ENCODE measurements at places on chromosomes 1 and 21.

GRCh38 chr1:1943834-1944570 is 24.9 kb upstream of the TMEM52 start:
- DNase-seq: no peak

DNA sequence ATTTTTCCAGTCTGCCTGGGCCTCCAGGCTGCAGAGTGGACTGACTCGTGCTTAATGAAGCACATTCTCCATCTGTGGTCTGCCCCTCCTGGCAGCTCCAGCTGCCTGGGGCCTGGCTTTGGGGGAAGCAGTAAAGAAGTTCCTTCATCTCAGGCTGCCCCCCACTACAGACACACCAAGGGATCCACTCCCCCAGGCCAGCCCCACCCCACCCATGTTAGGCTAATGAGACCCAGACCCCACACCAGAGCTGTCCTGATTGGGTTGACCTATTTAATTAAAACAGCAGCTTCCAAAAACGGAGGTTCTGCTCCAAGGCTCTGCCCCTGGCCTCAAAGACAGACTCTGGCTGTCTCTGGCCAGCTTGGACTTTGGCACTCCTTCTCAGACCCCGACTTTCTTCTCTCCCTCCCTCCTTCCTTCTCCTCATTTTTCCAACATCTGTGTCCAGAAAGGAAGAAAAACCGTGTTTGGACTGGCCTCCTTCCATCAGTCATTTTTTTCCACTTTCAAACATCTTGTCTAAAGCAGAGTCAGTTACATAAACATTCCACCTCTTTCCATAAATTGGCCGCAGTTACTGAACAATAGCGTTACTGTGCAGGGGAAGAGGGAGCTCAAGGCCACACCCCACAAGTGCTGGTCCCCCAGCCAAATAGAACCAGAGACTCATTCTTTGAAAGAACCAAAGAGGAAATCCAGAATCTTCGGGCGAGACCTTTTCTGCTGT is 29.7 kb downstream of the SERTAD4 start:
- peak; percentile 55 for DNase-seq

GRCh38 chr1:12275370-12275769 is 45.5 kb downstream of the VPS13D start:
- no peak for DNase-seq

DNA sequence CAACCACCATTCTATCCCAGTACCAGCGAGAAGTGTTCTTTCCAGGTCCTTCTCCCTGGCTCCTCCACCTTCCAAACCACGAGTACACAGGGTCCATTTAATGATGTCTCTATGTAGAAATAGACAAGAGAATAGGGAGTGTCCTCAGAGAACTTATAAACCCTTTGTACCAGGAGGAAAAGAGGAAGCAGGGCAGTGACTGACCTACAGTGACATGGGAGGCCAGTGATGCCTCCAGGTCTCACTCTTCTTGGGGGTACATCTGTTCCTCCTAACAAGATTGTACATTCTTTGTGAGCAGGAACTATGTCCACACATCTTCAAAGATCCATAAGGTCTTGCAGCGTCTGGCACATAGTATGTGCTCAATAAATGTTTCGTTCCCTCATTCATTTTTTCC is 18.7 kb upstream of the FMOD start:
- DNase-seq: no peak

DNA sequence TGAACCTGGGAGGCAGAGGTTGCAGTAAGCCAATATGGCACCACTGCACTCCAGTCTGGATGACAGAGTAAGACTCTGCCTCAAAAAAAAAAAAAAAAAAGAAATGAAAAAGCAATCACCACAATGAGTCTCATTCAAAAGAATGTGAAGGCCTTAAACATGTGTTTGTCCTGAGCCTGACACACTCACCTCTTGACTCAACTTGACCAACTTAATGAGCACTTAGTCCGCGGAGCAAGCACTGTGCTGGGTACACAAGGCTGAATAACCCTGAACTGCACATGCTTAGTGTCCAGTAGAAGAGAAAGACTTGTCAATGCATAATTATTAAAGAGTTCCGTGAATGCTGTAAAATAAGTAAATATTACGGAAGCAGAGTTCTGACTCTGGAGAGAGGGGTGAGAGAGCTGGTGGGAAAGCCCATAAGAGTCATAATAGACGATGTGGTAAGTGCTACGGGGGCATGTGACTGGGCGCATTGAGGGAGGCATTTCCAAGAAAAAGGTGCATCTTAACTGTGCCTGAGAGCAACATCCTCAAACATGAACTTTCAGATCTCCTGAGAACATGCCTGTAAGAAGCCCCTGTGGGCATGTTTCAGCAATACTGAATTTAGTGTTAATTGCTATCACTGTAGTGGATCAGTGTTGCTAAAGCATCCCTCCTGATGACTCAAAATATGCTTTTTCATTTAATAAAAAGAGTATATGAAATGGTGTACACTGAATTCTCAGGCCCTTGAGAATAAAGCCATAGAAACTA is 27.2 kb downstream of the MCOLN2 start:
- no peak for DNase-seq

DNA sequence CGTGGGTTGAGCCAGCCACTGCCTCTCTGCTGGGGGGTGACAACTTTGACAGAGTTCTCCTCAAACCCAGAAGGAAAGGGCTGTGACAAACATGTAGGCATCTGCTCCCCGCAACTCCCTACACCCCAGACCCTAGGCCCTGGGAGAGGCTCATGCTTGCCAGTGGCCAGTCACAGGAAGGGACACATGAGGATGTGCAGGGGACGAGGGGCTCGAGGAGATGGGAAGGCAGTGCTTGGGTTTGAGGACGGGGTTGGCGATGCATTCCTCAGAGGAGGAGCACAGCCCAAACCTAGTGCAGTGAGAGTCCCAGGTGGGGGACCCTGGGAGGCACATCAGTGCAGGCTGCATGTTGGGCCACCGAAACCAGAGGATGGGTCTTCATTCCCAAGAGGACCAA is 62.1 kb downstream of the STUM start:
- no peak for DNase-seq

GRCh38 chr1:14292520-14292919 is 306.0 kb upstream of the KAZN start:
- no peak for DNase-seq

DNA sequence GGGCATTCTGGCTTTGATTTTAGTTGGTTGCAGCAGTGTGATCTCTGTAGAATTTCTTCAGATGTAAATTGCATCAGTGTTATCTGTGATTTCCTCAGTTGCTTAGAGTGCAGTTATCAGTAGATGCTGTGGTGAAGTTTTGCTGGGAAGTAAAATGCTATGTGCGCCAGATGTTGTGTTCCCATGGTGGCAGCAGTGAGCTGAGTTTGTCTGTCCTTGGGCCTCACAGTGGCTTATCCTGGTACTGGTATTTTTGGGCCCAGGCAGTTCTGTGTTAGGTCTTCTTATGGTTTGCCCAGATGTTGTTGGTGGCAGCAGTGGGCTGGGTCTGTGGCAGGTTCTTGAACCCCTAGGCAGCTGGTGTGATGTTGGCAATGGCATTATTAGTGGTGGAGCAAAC is 1242.1 kb downstream of the PLA2G4A start:
- no peak for DNase-seq

DNA sequence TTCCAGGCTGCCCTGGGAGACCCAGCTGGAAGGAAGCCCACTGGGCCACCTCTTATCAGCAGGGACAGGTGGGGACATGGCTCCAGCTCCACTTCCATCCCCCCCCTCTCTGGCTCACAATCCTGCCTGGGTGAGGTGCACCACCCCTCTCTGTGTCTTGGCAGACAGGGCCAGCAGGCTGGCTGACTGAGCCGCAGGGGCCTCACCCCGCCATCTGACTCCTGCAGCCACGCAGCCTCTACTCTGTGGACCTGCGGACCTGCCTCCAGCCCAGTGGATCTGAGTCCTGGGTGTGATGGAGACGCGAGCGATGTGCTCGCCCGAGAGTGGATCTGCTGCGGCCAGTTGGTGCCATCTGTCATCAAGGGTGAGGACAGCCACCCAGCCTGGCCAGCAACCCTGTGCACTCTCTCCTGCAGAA is 30.1 kb downstream of the RCC2 start:
- no peak for DNase-seq

DNA sequence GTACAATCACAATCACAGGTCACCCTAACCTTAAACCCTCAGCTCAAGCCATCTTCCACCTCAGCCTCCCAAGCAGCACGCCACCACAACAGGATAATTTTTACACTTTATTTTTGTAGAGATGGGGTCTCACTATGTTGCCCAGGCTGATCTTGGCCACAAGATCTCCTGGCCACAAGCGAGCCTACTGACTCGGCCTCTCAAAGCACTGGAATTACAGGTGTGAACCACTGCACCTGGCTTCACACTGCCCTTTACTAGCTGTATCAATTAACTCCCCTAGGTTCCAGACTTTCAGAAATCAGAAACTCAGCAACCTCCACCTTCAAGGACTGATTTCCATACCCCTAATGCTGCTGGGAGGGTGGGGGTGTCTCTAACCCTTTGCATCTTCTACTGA is 37.0 kb downstream of the NUP133 start:
- DNase-seq: no peak

DNA sequence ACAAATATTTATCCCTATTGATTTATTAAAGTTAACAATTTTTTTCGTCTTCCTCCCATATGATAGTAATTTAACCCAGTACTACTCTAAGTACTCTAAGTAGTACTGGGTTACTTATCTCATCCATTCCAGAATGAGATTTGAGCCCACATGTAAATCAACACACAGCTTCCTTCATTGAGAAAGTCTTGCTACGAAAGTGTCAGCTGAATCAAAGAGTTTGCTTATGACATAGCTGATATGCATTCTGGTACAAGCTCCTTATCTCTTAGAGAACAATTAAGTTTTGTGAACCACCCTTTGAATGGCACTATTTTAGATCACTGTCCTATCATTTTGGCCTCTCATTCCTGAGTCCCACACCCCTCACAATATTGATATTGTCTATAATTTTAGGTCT is 2.4 kb upstream of the SLC44A3 start:
- no peak for DNase-seq

DNA sequence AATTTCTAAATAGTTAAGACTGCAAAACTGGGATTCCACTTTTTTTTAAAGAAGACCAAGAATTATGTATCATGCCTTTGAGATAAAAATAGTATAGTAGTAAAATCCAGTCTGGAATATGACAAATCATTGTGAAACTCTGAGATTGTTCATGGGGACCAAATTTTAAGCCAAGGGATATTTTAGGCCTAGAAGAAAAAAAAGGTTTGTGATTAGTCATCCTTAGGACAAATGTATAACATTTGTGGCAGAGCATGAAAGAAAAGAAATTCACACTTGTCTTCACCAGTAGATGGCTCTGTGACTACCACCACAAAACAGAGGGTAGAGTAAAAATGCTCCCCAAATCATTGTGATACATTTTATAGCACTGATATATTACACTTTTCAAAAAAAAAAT is 226.1 kb downstream of the KCTD3 start:
- DNase-seq: peak; percentile 80

- no peak for DNase-seq
These were observed 206.2 kb upstream of the PTBP2 start for GRCh38 chr1:96515430-96515829.

- DNase-seq: no peak
These were observed 41.9 kb downstream of the WNT9A start for GRCh38 chr1:227905573-227906487.

DNA sequence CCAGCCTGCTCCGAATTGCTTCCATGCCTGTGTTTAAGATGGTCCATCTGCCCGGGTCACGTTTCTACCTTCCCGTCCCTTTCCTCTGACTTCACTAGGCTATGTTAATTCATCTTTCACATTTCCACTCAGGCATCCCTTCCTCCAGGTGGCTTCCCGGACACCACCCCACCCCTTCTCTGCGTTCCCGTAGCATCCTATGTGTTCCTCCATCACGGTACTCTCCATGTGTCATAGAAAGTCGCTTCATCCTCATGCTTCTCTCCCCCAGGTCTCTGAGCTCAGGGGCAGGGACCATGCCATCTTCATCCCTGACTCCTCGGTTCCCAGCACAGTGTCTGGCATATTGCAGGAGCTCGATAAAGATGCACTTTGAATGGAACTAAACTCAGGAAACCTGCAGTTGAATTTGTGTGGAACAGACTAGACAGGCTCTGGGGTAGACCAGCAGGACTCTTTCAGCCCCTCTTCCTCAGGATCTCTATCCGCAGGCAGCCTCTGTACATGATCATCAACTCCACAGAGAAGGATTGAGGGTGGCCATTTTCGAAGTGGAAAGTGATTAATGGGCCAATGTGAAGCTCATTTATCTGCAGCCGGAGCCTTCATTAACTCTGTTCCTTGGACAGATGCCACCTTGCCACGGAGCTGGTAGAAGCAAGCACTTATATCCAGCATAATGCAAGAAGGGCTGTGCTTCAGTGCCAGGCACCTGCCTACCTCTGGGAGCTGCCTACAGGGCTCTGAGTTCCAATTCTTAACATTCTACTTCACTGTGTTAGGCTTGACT is 9.1 kb downstream of the C1orf226 start:
- DNase-seq: no peak

GRCh38 chr1:162008799-162009198 is 14.9 kb downstream of the OLFML2B start:
- no peak for DNase-seq

GRCh38 chr1:15668089-15668754 is 15.9 kb upstream of the PLEKHM2 start:
- no peak for DNase-seq

- DNase-seq: no peak
These were observed 1.3 kb downstream of the NEK7 start for GRCh38 chr1:198157847-198158725.

- no peak for DNase-seq
These were observed 73.5 kb upstream of the FAM3B start for GRCh38 chr21:41243107-41243506.

GRCh38 chr1:16076031-16076864 is 2.8 kb upstream of the FAM131C start:
- DNase-seq: peak; percentile 42

DNA sequence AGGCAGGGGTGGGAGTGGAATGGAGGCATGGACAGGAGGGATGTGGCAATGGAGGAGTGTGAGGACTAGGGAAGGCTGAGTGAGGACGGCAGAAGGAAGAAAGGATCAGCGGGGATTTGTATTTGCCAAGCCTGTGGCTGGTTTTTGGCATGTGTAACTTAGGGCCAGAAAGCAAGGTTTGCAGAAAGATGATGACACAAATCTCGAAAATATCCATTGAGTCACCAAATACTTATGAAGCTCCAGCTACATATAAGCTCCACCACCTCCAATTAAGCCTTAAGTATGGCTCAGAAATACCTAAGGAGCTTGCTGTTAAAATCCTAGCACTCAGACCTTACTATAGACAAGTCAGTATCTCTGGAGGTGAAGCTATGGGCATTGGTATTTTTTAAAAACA is 90.1 kb downstream of the OMA1 start:
- DNase-seq: no peak

- DNase-seq: no peak
These were observed 4.9 kb upstream of the SLX9 start for GRCh38 chr21:44934797-44935532.

DNA sequence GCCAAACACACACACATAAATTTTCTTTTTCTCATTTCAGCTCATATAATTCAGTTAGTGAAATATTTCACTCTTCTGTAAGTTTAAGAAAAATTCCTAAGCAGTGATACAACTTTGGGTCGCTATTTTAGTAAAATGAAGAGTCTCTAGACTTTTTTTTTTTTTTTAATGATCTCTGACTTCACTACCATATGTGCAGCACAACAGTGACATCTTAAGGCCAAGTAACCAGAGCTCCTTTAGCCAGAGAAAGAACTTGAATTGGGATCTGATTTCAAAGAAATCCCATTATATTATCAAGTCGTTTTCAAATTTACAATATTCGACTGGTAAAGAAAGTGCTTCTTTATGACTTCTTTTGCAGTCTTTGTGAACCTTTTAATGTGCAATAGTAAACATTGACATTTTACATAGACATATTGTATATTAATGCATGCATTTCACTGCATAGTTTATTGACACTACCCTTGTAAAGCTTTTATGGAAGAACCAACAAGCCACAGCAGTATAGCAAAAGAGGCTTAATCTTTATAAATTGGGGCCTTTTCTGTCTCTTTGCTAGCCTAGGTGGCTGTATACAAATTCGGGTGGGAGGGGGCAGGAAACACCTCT is 62.2 kb downstream of the LRRC40 start:
- peak; percentile 34 for DNase-seq
